ENCODE measurements at places on chromosomes 5 and 9.

DNA sequence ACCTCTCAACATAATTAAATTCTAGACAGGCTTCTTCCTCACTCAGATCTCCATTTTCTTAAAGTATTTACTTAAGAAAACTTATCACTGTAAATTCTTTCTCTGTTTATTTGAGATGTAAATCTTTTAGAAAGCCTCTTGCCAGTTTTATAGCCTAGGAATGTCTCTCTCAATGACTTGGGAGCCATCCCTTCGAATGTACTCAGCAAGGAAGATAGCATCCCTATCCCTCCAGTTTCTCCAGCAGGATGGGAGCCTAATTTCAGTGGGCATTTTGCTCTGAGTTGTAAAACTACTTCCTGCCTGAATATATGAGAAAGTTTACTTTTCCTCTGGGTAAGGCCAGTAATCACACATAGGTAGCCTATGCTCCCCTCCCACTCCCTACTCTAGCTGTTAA lies 558.5 kb upstream of the ARRDC3 start:
- DNase-seq = no peak

DNA sequence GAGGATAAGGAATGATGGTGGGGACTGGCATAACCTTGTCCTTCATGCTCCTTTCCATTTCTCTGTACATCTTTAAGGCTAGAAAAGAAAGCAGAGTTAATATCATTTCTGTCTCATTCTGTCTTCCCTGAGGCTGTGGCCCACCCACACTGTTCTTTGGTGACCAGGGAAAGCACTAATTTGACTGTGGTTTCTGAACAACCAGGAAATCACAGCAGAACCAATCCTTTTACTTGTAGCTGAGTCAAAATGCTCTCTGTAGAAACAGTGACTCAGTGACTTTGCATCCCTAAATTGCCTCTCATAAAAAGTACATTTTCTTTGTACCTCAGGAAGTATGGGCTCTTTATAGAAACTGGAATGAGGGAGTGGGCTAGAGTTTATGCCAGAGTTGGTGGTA lies 28.1 kb downstream of the IL33 start:
- no peak for DNase-seq

DNA sequence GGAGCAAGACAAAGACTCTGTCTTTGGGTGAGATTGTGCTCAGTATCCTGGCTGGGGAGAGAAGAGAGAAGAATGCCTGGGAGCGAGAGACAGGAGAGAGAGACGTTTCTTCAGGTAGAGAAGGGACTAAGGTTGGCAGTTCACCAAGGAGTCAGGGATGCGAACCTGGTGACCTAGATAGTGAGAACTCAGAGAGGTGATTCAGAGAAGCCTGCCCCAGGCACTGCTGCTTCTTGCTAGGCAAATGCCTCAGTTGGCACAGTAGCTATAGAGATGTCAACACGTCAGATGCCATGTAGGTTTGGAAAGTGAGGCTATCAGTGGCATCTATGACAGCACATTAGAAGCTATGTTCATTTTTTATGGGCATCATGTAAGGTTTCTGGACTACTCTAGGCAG lies 231.6 kb upstream of the VLDLR start:
- DNase-seq = no peak

DNA sequence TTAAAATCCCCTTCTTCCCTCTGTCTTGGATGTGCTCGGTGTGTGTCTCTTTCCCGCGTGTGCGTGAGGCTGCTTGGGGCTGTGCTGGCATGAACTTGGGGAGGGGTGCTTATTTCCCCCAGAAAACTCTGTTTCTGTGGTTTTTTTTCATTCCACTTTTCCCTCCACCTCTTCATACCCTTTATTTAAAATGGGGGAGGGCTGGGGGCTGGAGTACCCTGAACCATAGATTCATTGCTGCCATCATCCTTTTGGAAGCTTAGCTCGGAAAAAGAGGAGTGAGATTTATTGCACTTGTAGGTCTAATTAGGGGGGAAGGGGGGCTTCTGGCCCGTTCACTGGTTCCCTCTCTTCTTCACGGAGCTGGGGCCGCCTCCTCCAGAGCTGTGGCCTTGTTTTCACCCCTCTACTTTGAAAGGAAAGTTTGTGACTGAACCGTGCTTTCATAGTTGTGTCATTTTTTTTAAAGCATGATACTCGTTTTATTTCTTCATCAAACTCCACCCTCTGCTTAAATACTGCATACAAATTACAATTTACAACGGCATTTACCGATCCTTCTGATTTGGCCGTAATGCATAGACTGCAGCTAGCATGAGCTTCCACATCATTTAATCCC lies 2.9 kb downstream of the NR2F1 start:
- no peak for DNase-seq

GRCh38 chr5:91706785-91707520 lies 323.8 kb upstream of the ARRDC3 start:
- DNase-seq = no peak

DNA sequence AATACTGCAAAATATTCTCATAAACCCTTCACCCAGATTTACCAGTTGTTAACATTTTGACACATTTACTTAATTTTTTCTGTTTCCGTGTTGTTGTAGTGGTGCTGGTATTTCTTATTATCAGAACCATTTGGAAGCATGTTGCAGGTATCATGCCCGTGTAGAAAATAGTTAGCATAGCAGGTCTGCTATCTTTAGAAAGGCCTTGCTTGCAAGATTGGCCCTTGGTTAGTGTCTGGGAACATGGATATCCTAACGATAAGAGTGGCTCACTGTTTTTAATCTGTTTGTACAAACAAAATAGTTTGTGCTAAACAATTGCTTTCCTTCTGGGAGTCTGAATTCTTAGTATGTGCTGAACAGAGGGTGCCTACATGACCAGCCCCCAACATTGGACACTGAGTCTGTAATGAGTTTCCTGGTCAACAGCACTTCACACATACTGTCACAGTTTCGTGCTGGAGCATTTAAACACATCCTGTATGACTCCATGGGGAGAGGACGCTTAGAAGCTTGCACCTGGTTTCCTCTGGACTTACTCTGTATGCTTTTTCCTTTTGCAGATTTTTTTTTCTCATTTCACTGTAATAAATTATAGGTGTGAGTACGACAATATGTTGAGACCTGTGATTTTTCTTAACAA lies 66.9 kb downstream of the MAN2A1 start:
- no peak for DNase-seq

GRCh38 chr5:145681216-145681615 lies 153.9 kb downstream of the PRELID2 start:
- no peak for DNase-seq

DNA sequence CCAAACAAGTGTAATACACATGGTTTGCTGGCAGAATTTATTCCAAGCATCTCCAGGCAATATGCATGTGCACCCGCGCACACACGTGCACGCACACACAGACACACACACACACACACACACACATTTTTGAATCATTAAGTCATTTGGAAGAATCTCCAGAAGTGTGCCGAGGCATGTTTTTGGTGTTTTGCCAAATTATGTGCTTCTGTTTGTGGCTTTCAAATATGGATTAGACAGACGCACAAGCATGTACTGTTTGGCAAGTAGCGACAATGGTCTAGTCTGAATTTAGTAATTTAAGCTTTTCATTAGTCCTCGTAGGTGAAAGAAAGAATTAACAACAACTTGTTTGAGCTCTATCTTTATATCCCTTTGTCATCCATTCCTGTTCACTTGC lies 36.7 kb downstream of the NFIB start:
- no peak for DNase-seq

DNA sequence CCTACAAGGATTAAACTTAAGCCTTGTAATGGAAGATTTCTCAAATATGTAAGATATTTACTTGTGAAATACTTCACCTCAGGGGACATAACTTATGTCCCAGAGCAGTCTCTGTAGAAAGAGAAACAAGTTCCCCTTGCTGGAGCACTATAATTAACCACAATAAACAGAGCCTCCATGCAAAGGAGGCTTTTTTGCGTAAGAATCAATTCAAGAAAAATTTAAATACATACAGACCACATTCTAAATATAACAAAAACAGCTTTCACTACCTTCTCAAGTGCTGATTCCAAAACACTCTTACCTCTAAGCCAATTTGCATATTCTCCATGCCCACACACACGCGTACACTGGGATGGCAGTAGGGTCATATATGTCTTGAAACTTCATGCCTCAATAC lies 30.7 kb upstream of the CCNB1 start:
- no peak for DNase-seq

DNA sequence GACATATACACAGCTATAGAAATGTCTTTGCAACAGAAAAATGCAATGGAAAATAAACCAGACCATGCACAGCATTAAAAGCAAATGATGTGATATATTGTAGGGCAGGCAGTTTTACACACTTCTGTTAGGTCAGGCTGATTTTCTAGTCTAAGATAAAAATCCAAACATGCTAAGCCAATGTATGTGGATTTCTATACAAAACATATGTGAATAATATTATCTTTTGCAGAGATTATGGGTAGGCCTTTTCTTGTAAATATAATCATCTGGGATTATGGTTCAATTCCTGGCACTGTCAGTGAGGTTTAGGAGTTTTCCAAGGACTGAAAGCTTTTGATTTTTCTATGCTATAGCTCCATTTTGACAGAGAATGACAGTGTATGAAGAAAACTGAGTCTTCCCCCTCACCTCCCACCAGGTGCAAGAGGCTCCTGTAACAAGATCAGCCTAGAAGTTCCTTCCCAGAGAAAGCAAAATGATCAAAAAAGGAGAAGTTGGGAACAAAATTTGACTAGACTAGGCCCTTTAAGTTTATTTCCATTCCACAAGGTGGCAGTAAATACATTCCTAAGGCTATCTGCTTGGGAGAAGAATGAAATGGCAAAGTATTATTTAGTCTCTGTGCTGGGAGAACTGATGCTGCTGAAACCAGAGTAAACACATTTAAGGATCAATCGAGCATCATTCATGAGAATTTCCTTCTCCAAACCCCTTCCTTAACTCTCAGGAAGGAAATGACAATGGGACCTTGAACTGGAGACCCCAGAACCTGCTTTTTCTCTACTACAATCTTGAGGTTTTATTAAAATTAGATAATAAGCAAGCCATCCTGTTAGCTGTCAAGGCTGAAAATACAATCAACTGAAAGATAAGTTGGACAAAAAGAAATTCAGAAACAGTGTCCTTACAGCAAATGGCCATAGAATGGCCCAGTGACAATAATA lies 133.0 kb upstream of the TUT7 start:
- DNase-seq = no peak

GRCh38 chr5:117494188-117494587 lies 919.6 kb upstream of the SEMA6A start:
- DNase-seq = no peak
